ENCODE measurements at places on chromosomes 1 and 21. TPM values are rescaled to one million over a fixed set of nuclear protein-coding genes. Genes with fewer than 3 reads are reported as not detected.

Gene SIK1
- 28.5 TPM for total RNA-seq

Gene PROX1
- total RNA-seq: not detected

Gene PADI1
- total RNA-seq: 28.3 TPM

Gene NTNG1
- total RNA-seq: not detected

Gene RNF186
- total RNA-seq: not detected

Gene SNRNP40
- 56.0 TPM for total RNA-seq

Gene F3
- total RNA-seq: 434 TPM

Gene SLC35F3
- total RNA-seq: 6.1 TPM

Gene ACTL8
- 0.55 TPM for total RNA-seq

Gene CNKSR1
- 33.4 TPM for total RNA-seq

Gene ANKRD34A
- total RNA-seq: 0.50 TPM

Gene ZFP69
- total RNA-seq: 4.8 TPM

Gene NUF2
- total RNA-seq: 33.3 TPM

Gene OR2L2
- 0.10 TPM for total RNA-seq

Gene ZBTB8OS
- 36.0 TPM for total RNA-seq

All from PC-9 (cell line).